ENCODE measurements at places on chromosomes 16 and 17.

DNA sequence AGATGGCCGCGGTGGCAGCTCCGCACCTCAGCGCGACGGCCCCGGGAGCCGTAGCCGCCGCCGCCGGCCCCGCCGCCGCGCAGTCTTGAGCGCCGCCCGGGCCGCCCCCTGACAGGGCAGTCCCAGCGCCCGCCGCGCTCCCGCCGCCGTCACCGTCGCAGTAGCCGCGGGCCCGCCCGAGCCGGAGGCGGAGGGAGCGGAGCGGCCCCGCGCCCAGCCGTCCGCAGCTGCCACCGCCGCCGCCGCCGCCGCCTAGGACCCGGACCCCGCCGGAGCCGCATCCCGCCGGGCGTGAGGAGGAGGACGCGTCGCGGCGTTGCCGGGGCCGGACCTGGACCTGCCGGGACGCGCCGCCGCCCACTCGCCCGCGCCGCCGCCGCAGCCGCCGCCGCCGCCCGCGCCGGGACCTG, 218 bp downstream of the TNRC6C start:
- no peak for DNase-seq

- no peak for DNase-seq
These were observed 26.3 kb downstream of the NFE2L1 start for GRCh38 chr17:48074322-48075081.

DNA sequence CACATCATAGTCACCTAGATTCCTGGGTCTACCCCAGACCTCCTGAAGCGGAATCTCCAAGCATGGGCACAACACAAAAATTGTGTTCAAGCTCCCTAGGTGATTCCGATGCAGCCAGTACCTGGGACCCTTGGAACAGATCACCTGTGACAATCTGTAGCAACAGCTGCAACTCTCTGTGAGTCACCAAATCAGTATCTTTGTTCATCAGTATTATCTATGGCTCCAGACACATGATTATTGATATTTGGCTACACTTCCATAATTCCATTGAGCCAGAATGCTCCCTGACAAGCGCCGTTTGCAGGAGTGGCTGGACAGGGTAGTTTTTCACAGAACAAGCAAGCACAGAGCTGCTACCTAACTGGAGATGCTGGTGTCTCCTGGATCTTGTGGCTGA, 16.2 kb downstream of the SLC6A4 start:
- no peak for DNase-seq

DNA sequence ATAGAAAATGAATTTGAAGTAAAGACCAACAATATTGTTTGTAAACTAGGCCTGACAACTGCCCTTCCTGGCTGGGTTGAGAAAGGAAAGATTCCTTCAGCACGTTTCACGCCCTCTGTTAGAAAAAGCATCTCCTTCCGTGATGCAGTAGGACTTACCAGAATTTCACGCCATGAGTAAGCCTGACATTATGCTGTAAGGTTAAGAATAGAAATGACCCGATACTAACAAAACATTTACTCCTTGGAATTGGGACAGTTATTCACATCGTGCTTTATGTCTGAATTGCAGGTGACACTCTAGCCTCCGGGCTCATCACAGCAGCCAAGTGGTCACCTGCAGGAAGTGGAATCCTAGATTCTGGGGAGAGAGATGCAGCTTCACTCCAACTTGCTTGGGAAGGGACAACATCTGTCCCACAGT, 17.5 kb downstream of the MARCHF10 start:
- DNase-seq: no peak

GRCh38 chr17:62819511-62820221, 11.6 kb upstream of the MARCHF10 start:
- DNase-seq: no peak

DNA sequence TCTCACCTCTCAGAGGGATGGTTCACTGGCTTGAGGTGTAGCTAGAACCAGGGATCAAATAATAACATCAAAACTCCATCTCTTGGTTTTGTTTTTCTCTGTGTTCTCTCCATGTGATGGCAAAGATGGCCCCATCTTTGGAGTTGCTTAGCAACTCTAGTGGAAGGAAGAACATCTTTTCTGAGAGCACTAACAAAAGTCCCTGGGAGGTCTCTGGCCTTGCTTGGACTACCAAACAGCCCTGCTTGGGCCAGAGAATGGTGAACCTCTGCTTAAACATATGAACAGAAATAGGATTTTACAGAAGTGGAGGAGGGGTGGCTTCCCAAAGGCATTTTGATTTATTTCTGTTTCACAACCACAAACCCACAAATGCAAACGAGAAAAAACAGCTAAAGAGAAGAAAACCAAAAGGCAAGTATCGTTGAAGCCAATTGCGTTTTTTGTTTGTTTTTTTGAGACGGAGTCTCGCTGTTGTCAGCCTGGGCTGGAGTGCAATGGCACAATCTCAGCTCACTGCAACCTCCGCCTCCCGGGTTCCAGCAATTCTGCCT, 13.2 kb downstream of the GABARAPL2 start:
- no peak for DNase-seq

GRCh38 chr17:4293572-4293971, 29.8 kb upstream of the ANKFY1 start:
- DNase-seq: no peak

- no peak for DNase-seq
These were observed 22.3 kb downstream of the CAPNS2 start for GRCh38 chr16:55588799-55589198.

DNA sequence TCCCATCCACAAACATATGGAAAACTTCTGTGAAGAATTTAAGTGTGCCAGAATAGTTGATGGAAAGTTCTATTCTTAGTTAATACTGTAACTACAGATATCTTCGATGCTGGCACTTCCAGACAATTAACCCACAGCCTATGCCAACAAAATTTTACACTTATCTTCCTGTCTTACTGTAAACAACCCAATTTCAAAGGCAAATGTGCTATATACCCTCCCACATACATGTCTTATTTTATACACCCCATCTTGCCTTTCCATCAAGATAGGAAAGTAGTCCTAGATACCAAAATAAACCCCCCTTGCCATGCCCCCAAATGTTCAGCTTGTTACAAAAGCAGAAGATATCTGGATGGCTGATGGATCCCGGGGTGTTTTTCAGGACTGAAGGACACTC, 306.3 kb downstream of the SLC39A11 start:
- DNase-seq: no peak

DNA sequence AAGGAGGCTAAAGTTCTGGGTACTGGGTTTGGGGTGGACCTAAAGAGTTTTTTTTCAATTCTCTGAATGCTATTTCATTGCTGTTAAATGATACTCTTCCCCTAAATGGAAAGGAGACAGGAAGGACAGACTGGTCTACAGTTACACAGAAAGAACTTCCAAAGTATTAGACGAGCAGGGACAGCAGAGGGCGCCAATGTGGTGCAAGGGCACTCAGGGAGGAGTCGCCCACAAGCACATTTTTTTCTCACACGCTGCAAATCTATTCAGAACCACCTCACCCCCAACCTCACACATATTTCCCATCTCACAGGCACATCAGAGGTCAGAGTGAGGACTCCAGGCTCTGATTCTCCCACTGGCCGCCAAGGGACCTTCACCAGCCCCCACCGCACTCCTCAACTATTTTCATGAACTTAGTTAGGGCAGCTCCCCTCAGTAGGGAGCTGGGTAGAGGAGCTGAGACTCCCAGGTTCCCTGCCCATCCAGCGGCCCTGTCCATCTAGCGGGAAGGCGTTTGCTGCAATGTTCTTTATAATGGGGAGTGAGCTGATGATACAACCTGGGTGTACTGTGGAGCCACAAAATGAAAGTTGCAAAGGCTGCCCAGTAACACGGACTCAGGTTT, 6.8 kb upstream of the CA4 start:
- DNase-seq: no peak

DNA sequence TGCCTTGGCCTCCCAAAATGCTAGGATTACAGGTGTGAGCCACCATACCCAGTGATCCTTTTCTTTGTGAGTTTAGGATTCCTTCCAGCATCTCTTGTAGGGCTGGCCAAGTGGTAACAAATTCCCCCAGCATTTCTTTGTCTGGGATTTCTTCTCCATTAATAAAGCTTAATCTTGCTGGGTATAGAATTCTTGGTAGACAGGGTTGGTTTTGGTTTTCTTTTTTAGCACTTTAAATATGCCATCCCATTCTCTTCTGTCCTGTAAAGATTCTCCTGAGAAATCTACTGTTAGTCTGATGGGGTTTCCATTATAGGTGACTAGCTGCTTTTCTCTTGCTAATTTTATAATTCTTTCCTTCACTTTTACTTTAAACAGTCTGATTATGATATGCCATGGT, 173.0 kb upstream of the TOM1L1 start:
- DNase-seq: no peak

DNA sequence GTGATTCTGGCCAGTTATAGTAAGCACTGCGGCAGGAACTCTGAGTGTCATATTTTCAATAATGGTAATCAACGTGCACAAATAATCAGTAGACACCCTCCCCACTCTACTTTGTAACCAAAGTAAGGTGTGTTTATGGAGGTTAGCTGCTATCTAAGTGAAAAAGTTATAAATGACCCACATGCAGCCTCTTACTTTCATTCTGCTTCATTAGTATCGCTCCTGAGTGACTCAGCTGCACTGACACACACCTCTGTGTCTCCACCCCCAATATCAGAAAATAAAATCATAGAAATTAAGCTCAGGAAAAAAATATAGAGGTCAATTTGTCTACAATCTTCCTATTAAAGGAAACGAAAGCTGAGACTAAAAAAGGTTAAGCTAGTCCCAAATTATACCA, 64.1 kb upstream of the TRAP1 start:
- no peak for DNase-seq

GRCh38 chr16:79042886-79043285, 557.7 kb downstream of the MAF start:
- DNase-seq: no peak

- DNase-seq: no peak
These were observed 229.8 kb downstream of the KATNIP start for GRCh38 chr16:27779641-27780164.

DNA sequence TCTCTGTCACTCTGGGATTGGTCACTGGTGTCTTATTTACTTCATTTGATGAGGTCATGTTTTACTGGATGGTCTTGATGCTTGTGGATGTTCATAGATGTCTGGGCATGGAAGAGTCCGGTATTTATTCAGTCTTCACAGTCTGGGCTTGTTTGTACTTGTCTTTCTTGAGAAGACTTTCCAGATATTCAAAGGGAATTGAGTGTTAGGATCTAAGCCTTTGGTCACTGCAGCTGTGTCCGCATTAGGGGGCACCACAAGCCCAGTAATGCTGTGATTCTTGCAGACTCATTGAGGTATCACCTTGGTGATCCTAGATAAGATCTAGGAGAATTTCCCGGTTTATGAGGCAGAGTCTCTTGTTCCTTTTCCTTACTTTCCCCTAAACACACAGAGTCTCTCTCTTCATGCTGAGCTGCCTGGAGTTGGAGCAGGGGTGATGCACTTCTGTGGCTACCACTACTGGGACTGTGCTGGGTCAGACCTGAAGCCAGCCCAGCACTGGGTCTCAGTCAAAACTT, 214.7 kb downstream of the SPECC1 start:
- no peak for DNase-seq

DNA sequence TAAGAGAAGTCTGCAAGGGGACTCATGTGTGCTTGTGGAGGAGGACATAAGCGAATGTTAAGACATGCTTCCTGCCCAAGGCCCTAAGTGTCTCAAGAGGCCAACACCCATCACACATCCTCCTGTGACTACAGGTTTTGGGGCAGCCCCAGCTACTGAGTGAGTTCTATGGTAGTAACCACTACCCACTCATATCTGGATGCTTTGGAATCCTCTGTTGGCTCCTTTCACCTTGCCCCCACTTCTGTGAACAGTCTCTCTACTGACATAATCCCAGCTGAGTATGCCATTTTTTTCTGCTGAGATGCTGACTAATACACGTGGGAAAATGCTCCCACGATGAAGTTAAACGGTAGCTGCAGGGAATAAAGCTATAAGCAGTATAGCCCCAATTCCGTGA, 153.5 kb downstream of the VPS53 start:
- no peak for DNase-seq

DNA sequence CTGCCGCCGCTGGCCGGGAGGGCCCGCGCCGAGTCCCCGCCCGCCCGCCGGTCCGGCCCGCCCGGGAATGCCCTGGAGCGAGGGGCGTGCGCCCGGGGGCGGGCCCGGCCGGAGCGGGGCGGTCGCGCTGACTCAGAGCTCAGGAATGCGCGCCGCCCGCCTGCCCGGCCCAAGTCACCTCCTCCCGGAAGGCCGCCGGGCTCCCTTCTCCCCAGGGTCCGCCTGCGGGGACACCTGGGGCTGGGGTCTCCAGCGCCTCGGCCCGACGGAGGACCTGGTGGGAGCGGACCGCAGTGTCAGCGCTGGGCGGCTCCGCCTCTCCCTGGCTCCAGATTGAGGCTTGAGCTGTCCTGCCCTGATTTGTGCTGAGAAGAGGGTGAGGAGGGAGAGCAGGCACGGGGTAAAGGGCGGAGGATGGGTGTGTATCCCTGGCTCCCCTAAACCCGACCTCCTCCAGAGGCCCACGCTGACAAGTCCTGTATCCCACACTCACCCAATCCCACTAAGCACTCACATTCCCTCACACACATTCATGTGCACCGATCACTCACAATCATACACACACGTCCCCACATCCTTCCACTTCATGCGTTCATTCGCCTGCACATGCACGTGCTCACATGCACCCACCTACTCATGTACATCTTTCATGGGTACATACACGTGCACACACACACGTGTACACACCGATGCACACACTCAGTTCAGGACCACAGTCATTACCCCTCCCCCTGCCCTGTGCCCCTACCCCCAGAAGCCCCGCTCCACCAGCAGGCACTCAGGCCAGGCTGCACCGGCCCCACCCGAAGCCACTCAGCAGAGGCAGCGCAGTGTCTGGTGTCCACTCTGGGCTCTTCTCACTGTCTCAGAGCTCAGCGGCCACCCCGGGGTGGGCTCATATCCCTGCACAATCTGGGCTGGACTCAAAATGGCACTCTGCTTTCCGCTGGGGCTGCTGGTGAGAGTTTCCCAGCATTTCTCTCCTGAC, at the start of gene RHBDF1:
RHBDF1 (minus strand) TSS at position 71 of the 988 bp plus-strand sequence. CDS start 7,616 bp downstream, outside the sequence.
- no peak for DNase-seq

DNA sequence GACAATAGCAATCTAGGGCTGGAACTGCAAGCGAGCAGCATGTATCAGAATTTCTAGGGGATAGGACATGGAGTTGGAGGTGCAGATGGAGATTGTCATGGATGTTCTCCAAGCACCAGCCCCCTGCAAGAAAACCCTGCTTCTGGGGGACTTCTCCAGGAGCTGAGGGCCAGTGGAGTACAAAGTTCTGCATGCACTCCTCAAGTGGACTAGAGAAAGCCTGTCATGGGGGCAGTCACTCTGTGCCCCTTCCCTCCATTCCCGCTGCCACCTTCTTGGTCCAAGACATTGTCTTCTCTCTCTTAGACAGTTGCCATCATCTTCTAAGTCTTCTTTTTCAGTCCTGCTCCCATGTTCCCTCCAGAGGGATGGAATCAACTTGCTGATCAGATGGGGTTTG, 87.9 kb downstream of the AIPL1 start:
- DNase-seq: no peak

- DNase-seq: no peak
These were observed 426.8 kb downstream of the HS3ST4 start for GRCh38 chr16:26118575-26118974.
